CD4-positive, CD25-positive, alpha-beta regulatory T cell (primary cell): ENCODE measurements at places on chromosomes 11 and 22. TPM values are rescaled to one million over a fixed set of nuclear protein-coding genes. Genes with fewer than 3 reads are reported as not detected.
A peak's percentile ranks its signal among the peaks of the same experiment; 100 is the strongest.

- no peak for DNase-seq
These were observed 49.6 kb upstream of the E2F8 start for GRCh38 chr11:19290356-19290755.

The OR51B4 gene
- total RNA-seq = not detected

GRCh38 chr22:27835446-27835845 is 33.9 kb upstream of the MN1 start:
- DNase-seq = no peak

- no peak for DNase-seq
These were observed 2.6 kb upstream of the FADS3 start for GRCh38 chr11:61893981-61894380.

- peak; percentile 64 for DNase-seq
These were observed 11.2 kb upstream of the BID start for GRCh38 chr22:17785185-17786184.

DNA sequence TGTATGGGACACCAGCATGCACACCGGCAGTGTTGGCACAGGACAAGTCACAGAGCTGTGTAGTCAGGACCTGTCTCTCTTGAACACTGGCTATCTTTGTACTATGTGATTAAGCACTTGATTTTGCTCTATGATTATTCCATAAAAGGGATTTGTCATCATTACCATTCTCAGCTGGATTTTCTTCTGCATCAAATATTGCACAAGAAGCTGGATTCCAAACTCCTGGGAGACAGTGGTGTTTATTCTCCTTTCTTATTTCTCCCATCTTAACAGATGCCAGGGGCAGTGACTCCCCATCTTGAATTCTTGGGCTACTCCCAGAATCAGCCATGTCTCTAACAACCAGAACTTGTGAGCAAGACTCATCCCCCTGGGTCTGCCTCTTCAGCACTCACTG is 62.5 kb upstream of the GNAZ start:
- DNase-seq = no peak
